ENCODE measurements at places on chromosomes 1 and 21.

GRCh38 chr1:21550866-21551475 lies 41.7 kb downstream of the ALPL start:
- DNase-seq, result no peak

GRCh38 chr1:183580281-183580682 lies 10.0 kb downstream of the NCF2 start:
- no peak for DNase-seq

- DNase-seq, result no peak
Measured at GRCh38 chr1:87202451-87202850, 126.2 kb upstream of the LMO4 start.

- DNase-seq, result no peak
Measured at GRCh38 chr1:112636056-112636455, 16.4 kb downstream of the CAPZA1 start.

GRCh38 chr1:77395051-77395450 lies 113.2 kb downstream of the AK5 start:
- no peak for DNase-seq

GRCh38 chr1:229220163-229220846 lies 50.6 kb upstream of the RAB4A start:
- no peak for DNase-seq

- no peak for DNase-seq
Measured at GRCh38 chr1:71166178-71167173, 85.6 kb upstream of the ZRANB2 start.

GRCh38 chr1:162916821-162917613 lies 56.0 kb upstream of the CCDC190 start:
- no peak for DNase-seq

- DNase-seq, result peak; percentile 67
Measured at GRCh38 chr1:227728059-227728891, 6.8 kb downstream of the JMJD4 start.

- no peak for DNase-seq
Measured at GRCh38 chr1:8167936-8168335, 141.8 kb upstream of the ERRFI1 start.

DNA sequence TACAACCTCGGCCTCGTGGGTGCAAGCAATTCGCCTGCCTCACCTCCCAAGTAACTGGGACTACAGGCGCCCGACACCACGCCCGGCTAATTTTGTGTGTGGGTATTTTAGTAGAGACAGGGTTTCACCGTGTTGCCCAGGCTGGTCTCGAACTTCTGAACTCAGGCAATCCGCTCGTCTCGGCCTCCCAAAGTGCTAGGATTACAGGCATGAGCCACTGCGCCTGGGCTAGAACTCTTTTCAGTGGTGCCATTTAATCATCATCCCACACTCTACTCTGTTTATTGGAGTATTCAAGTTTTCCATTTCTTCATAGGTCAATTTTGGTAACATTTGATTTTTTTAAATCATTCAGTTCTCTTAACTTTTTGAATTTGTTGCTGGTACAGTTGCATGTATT lies 101.3 kb downstream of the DHRS3 start:
- no peak for DNase-seq

DNA sequence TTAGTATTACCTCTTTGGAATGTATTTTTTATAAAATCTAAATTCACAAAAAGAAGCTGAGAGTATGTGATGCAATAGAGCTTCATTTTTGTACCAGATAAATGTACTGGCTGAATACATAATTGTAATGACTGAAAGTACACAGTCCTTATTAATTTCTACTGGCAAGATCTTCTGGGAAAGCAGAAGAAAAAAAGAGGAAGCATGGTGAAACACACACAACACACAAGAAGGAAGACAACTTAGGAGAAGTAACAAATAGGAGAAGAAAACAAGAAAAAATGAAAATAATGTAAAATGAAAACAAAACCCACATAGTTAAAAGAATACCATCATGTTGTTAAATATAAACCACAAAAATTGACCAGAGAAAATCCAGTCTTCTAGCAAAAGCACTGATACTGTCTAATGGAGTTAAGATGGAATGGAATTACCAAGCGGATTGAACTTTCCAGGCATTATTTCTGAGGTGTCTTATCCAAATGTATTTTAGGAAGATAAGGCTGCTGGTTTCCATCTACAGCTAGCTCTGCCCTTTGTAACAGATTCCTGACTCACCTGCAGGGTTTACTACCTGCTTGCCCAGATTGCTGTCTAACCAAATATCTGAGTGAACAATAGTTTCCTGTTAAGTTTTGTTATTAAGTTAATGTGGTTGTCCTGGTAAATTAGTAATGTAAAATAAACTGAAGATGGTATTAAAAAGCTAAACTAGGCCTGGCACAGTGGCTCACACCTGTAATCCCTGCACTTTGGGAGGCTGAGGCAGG lies 4.5 kb upstream of the COP1 start:
- DNase-seq, result no peak

DNA sequence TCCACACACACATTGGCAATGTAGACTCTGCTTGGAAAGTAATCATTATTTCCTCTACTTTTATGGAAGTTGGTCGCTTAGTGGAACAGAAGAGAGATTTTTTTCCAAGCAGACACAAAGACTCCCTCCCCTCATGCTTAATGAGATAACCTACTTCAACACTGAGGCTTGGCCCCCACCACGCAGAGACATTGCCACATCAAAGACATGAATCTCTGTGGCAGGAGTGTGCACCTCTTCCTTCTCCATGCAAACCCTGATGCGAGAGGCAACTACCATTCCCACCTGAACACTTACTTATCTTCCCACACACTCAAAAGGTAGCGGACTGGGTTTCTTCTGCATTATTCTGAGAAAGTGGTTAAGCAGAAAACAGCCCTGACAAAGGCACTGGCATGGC lies 37.3 kb upstream of the LPAR3 start:
- DNase-seq, result no peak

DNA sequence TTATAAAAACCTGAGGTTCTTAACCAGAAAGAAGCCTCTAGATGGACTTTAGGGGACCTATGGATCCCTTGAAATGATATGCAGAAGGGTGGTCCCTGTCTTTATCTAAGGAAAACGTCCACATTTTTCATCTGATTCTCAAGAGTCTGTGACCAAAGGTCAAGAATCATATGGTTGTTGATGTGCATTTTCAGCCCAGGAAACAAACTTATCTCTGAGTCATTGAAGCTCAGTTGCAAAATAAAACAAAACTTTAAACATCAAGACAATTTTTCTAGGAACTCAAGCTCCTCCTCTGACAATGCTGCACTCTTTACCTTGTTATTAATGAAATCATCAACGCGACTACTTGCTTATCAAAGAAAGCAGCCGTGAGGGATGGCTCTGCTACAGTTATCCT lies 83.3 kb downstream of the TIAM1 start:
- no peak for DNase-seq

DNA sequence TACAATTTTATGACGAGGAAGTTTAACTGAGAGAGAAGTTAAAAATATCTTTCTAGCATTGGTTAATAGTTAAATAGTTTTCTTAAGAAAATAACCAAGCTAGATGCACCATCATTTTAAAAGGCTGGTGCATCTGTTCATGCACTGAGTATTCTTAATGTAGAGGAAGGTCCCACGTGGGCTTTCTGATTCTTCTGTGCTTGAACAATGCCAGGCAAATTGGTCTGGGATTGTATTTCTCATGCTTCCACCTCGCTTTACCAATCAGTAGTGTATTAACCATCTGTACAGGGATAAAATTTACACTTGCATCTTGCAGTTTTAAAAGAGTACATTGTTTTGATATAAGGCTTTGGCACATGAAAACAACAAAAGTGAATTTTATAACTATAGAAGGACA lies 47.4 kb upstream of the MTF2 start:
- no peak for DNase-seq

GRCh38 chr1:246687002-246687401 lies 37.2 kb upstream of the SCCPDH start:
- DNase-seq, result no peak

DNA sequence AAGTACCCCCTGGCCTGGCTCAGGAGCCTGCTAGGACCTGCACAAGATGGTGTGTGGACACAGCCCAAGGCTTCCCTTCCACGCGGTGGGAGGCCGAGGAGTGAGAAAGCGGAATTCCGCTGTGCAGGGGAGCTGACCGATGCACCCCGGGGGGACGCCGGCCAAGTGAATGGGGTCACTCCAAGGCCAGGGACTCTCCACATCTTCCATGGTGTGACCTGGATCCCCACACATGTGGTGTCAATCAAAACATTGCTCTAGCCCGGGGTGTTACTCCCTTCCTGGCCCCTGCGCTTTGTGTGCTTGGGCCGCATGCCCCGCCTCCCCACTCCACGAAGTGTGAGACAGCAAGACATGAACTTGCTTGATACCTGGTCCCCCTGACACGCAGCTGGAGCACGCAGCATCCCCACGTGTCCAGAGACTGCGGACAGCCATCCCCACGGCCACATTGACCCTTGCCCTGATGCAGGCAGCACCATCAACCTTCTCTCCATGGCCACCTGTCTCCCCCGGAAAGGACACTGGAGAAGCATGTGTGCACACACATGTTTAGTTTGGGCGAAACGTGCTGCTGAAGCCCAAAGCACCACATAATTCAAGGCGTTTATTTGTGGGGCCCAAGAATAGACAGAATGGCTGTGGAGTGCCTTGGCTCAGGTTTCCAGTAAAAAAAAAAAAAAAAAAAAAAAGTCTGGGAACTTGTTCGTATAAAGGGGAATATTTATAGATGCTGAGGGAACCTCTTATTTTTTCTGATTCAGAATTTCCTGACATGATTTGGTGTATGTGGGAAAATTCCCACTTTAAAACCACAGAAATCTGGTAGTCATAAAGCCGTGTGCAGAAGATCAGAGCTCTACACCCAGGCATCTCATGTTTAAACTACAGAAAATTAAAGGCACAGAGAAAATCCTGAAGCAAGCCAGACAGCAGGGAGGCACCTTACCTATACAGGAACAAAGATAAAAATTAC lies 171.7 kb downstream of the HUNK start:
- DNase-seq, result no peak

DNA sequence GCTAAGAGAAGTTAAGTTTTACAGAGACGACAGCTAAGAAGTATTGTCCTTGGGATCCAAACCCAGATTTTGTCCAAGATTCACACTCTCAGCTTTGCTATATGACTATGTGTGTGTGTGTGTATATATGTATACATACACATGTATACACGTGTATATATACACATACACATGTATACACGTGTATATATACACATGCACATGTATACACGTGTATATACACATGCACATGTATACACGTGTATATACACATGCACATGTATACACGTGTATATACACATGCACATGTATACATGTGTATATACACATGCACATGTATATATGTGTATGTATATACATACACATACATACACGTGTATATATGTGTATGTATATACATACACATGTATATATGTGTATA lies 3.9 kb upstream of the CACHD1 start:
- DNase-seq, result no peak

- DNase-seq, result no peak
Measured at GRCh38 chr1:53087332-53088285, 25.6 kb downstream of the PODN start.

DNA sequence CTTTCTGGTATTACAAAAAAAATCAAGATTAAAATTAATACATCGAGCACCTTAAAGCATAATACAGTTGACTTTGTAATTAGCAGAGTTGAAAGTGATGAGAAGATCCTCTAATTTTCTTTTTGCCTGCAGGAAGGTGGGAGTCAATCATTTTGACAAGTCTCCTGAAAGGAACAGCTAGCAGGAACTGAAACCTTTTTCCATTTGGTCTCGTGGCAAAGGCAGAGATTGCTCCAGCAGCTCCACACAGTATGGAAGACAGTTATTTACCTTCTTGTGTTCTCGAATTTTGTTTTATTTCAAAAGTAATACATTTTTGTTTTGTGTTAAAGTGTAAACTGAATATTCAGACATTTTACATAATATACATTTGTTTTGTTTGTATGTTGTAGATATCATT lies 7.7 kb downstream of the S100PBP start:
- DNase-seq, result no peak

- DNase-seq, result no peak
Measured at GRCh38 chr1:23895993-23896392, 17.2 kb downstream of the CNR2 start.

GRCh38 chr1:173823781-173824314 lies 625 bp upstream of the DARS2 start:
- DNase-seq, result no peak

DNA sequence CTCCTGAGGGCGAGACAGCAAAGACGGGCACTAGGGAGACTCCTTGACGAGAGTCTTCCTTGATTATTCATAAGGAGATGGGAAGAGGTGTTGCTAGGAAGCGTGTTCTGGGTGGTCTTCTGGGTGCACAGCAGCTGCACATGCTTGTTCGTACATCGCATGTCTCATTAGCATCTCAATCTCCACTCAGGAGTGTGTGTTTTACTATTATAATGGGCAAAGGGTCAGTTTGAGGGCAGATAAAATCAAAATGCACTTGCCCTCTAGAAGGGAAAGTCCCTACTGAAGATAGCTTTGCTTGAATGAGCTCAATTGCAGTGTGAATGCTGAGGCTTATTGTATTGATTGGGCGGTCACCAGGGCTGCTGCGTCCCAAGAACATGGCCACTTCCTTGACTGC lies 50.2 kb upstream of the SCCPDH start:
- DNase-seq, result no peak

GRCh38 chr1:33299461-33300155 lies 21.3 kb downstream of the A3GALT2 start:
- no peak for DNase-seq

DNA sequence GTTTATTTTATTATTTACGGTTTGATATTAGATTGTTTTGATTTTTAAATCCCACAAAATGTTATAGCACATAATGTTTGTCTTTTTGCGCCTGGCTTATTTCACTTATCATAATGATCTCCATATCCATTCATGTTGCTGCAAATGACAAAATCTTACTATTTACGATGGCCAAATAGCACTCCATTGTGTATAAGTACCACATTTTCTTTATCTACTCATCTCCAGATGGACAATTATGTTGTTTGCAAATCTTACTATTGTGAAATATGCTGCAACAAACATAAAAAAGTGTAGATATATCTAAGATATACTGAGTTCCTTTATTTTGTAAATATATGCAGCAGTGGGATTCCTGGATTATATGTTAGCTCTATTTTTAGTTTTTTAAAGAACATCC lies 1568.3 kb downstream of the AMY1C start:
- DNase-seq, result no peak

- no peak for DNase-seq
Measured at GRCh38 chr1:8381618-8382017, 63.7 kb downstream of the SLC45A1 start.

- DNase-seq, result no peak
Measured at GRCh38 chr21:35925497-35925896, 134.8 kb downstream of the SETD4 start.

DNA sequence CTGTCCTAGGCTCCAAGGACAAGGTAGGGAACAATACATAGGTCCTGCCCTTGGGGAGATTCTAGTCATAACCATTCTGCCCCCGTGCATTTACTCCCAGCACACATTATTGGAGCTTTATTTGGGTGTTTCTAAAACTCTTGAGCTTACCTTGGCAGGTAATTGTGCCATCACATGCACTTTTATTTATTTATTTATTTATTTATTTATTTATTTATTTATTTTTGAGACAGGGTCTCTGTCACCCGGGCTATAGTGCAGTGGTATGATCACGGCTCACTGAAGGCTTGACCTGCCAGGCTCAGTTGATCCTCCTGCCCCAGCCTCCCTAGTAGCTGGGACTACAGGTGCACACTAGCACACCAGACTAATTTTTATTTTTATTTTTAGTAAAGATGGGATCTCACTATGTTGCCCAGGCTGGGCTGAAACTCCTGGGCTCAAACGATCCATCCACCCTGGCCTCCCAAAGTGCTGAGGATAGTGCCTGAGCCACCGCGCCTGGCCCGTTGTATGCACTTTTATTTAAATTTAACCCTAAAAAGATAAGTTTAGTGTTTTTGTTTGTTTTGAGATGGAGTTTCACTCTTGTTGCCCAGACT lies 9.2 kb downstream of the AGMAT start:
- no peak for DNase-seq
